T-helper 17 cell (primary cell): ENCODE measurements at places on chromosomes 2 and 18. TPM values are rescaled to one million over a fixed set of nuclear protein-coding genes. Genes with fewer than 3 reads are reported as not detected.

RABL2A gene
- 18.8 TPM for total RNA-seq

HOXD9 gene
- total RNA-seq: not detected

LIMS1 gene
- total RNA-seq: 141 TPM

SETBP1 gene
- total RNA-seq: 3.6 TPM

ARHGAP25 gene
- 90.6 TPM for total RNA-seq

DUSP19 gene
- 1.6 TPM for total RNA-seq

GREB1 gene
- 0.15 TPM for total RNA-seq

FBXO15 gene
- 0.75 TPM for total RNA-seq
